HEK293T (cell line): ENCODE measurements at places on chromosomes 3 and 15.

DNA sequence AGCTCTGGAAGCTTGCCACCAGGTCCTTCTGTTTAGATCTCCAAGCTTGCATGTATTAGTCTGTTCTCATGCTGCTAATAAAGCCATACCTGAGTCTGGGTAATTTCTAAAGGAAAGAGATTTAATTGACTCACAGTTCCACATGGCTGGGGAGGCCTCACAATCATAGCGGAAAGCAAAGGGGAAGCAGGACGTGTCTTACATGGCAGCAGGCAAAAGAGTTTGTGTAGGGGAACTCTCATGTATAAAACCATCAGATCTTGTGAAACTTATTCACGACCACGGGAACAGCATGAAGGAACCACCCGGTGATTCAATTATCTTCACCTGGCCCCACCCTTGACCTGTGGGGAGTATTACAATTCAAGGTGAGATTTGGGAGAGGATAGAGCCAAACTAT is 147.0 kb upstream of the PROK2 start:
- no peak for DNase-seq

DNA sequence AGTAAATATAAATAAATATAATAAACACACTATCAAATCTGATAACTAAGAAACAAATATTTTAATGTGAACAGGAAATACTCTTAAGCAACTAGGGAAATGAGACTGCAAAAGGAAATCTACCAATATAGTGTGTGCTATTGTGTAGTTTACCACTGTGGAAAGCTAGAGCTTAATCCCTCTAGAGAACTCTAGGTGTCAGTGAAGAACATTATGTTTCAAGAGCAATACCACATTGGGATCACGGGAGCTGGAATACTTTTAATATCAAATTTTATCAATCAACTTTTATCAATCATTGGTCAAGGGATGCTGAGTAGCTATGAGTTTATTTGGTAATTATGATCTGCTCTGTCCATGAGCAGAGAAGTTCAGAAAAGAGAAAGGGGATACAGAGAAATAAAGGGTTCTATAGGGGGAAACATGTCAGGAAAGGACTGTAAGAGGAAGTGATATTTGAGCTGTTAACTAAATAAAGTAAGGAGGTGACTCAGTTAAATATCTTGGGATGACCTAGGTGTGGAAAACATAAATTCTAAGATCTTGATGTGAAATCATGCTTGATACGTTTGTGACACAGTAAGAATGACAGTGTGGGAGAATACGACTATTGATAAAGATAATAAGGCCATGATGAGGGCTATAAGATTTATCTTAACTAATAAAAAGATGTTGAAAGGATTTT is 762.2 kb upstream of the ALCAM start:
- DNase-seq: no peak

DNA sequence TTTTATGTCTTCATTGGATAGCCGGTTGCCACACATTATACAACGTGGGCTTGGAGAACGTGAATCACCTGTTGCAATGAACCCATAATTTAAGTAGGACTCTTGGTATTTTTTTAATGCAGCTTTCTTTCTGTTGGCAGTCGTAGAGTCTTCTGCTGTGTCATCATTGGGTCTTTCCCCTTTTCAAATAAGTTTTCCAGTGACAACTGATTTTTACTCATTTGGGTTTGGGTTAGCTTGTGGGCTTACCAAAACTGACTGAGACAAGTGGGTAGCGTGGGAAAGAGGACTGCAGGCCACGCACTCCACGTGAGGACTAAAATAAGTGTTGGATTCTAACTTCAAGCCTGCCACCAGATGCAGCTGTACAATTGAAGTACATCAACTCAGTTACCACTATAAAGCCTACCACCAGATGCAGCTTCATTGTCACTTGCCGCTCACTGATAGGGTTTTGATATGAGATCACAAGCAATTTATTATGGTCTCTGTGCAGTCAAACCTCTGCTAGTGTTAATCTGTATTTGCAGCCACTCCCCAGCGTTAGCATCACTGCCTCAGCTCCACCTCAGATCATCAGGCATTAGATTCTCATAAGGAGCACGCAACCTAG is 6.4 kb upstream of the CAPN7 start:
- no peak for DNase-seq

DNA sequence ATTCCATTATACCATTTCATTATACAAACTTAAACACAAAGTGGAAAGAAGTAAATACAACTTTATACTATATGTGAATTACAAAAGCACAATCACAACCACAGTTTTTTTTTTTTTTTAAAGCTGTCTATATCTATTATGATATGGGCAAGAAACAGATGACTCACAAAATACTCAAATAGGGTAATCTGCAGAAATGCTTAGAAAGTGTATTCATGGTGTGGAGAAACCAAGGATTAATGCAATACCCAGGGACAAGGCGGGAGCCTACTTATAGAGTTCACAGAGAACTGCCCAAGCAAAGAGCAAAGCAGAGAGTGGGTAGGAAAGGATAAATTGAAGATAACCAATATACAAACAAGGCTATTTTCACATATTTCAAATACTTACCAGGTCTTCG is 332.0 kb downstream of the FHIT start:
- no peak for DNase-seq

GRCh38 chr3:38043486-38043885 is 4.5 kb downstream of the DLEC1 start:
- DNase-seq: no peak

GRCh38 chr3:33900809-33901505 is 102.5 kb downstream of the PDCD6IP start:
- DNase-seq: no peak

DNA sequence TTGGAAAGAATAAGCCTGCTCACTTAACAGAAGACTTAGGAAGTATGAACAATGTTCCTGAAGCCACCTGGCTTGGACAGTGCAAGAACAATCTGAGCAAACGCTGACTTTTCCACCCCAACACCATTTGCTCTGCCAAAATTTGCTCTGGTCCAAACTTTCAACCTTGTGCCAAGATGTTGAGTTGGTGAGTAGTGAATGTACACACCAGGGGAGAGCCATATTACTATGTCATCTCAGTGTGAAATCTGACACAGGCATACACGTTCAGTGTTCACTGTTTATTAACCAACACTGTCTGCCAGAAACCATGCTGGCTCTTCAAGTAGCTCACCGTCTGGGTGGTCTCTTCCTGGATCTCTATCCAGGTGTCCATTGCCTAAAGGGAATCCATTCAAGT is 152.9 kb upstream of the LPP start:
- no peak for DNase-seq

DNA sequence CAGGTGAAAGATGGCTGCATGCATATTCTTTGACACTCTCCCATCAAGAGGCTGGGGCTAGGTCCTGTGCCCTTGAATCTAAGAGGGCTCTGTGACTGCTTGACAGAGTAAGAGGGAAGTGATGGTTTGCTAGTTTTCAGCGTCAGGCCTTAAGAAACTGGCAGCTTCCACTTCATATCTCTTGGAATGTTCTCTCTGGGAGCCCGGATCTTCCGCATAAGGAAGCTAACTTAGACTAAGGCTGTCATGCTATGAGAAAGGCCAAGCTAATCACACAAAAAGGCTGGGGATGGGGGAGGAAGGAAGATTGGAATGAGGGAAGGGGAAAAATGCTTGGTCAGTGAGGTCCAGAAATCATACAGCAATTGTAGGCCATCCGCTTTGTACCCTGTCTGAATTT is 50.0 kb downstream of the MB21D2 start:
- DNase-seq: no peak

DNA sequence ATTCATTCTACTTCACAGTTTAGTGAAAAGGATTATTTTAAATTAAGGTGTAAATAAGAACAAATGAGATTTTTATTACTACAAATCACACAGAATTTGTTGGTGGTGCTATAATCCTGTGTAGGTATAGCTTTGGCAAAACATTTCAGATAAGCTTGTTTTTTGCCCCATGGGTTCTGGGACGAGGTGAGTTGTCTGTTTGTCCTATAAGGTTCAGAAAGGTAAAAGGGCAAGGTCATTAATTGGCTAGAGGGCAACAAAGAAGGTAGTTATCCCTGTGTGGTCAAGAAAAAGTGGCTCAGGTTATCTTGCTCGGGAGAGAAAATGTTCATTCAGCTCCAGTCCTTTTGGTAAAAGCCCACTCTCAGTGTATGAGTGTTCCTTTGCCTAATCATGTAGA is 23.2 kb downstream of the AGTR1 start:
- DNase-seq: no peak

DNA sequence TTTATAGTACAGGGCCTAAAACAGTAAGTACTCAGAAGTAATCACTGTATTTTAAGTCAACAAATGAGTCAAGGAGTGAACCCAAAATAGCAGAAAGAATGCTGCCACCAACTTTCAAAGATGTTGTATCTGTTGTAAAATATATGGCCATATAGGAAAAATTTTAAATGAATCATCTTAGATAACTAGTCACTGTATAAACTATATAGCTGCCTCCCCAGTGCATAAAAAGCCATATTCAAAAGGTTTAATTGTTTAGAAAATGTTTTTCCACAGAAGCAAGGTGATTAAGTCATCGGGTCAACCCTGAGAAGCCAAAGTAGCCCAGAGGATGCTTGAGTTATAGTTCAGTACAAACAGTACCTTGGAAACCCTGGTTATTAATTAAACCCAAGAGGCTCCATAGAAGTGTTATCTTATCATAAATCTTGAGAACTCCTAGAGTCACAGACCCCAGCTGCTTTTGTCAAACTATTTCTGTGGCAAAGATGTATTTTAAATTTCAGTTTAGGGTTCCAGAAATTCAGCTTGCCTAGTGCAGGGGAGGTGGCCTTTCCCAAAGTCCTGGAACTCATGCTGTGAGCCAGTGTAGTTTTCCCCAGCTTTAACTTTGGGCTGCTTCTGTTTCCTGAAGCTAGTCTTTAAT is 39.2 kb downstream of the MBNL1 start:
- DNase-seq: no peak
